ENCODE measurements at places on chromosomes 16 and 17.
A peak's percentile ranks its signal among the peaks of the same experiment; 100 is the strongest.

DNA sequence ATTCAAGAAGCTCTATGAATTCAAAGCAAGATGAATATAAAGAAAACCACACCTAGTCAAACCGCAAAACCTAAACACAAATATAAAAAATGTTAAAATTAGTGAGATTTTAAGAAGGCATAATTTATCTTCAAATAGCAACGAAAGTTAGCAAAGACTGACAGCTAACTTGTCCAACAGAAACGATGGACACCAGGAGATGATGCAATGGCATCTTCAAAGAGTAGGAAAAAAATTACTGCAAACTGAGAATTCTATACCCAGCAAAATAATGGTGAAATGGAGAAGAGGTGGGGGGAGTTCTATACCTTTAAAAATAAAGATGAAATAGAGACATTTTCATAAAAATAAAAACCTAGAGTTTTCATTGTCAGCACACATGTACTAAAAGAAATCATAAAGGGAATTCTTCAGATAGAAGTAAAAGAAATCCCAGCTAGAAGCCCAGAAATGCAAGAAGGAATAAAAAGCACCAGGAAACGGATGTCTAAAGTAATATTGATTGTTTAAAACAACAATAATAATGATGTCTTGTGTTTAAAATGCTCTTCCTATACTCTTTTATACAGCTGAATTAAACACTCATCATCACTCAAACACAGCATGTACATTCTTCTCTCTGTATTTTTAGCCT lies 24.6 kb upstream of the TANC2 start:
- H3K36me3 ChIP-seq, result no peaks in the 10 kb centered on the region
- no peak overlapping the region for H3K27ac ChIP-seq

DNA sequence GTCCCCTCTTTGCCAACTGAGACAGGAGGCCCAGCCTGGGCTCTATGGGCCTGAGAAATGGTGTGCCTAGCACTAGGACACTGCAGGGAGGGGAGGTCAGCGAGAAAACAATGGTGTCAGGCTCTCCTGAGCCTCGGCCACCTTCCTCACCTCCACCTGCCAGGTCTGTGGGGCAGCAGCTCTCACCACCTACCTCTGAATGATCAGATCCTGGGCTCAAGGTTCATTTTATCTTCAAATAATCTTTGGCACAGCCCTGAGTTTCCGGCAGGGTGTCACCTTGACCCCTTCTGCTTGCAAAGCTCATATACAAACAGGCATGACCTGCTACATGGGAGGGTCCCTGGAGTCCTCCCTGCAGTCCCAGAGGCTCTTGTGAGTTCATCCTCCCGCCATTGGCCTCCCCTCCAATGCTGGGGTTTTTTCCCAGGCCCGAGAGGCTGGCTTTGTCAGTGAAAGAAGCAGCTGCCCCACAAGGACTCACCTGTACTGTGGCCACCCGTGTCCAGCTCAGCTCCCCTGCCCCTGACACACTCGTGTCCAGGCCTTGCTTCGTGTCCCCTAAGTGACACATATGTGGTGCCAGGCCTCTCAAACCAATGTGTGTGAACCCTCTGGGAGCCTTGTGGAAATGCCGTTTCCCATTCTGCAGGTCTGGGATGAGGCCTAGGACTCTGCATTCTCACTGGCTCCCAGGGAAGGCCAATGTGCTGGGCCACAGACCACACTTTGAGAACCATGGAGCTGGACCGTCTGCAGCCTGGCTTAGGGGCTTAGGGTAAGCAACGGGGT lies 176.8 kb upstream of the CIBAR2 start:
- DNase-seq, result no peak
- no peaks in the 10 kb centered on the region for H3K36me3 ChIP-seq
- peaks cover 17% of the 10 kb centered on the region for H3K4me1 ChIP-seq
- H3K27ac ChIP-seq, result no peak overlapping the region

GRCh38 chr17:27621536-27621935 lies 9.5 kb upstream of the LGALS9 start:
- no peaks in the 10 kb centered on the region for H3K36me3 ChIP-seq
- no peak overlapping the region for H3K27ac ChIP-seq

- DNase-seq, result no peak
- no peak overlapping the region for H3K27ac ChIP-seq
- peaks cover 69% of the 10 kb centered on the region for H3K4me1 ChIP-seq
- no peak overlapping the region for H3K4me3 ChIP-seq
These were observed 4.8 kb downstream of the TBC1D16 start for GRCh38 chr17:80030730-80031410.

DNA sequence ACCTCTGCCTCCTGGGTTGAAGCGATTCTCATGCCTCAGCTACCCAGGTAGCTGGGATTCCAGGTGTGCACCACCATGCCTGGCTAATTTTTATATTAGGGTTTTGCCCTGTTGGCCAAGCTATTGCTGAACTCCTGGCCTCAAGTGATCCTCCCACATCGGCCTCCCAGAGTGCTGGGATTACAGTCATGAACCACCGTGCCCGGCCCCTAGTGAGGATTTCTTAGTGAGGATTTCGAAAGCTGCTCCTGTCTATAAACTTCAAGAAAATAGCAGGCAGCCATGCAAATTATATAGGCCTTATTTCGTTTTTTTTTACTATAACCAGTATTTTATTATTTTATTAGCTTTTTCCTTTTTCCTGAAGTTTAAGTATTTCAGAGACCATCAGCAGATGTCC lies 41.6 kb downstream of the EPN2 start:
- no peak for DNase-seq
- no peak overlapping the region for H3K4me3 ChIP-seq
- H3K4me1 ChIP-seq, result peaks cover 72% of the 10 kb centered on the region
- peak overlapping the region; percentile 21 for H3K27ac ChIP-seq
- H3K36me3 ChIP-seq, result no peaks in the 10 kb centered on the region

GRCh38 chr16:2719328-2720063 lies 528 bp downstream of the PRSS27 start:
- no peaks in the 10 kb centered on the region for H3K36me3 ChIP-seq
- H3K4me3 ChIP-seq, result no peak overlapping the region
- no peaks in the 10 kb centered on the region for H3K27me3 ChIP-seq
- peaks cover 24% of the 10 kb centered on the region for H3K4me1 ChIP-seq
- no peak overlapping the region for H3K27ac ChIP-seq
- no peak for DNase-seq

DNA sequence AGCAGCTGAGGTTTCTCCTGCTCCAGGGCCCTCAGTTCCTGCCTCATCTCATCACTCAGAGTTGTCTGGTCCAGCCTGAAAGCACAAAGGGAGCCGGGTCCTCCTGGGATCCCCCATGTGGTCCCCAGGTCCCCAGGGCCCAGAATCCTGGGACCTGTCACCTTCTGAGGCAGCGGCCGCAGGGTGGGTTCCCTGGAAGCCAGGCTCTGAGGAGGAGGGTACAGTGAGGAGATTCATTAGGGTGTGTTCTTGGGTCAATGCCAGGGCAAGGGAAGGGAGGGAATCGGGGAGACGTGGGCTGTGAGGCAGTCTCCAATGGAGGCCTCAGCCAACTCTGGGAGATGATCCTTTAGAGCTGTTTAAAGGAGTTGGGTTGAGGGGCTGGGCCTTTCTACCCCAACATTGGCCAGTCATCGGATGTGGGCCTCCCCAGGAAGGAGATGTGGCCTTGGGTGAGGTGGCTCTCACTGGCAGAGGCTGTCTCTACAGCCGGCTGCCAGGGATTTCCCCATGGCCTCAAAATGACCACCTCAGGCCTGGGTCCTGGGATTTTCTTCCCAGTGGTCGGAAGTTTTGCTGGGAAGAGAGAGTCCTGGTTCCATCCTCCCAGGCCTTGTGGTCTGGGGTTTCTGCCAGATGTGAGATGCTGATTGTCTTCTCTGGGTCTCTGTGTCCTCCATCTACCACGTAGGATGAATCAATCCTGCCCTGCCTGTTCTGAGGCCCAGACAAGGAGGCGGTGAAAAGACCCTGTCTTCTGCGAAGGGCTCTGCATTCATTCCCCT lies 47.3 kb downstream of the NLRP1 start:
- peaks cover 82% of the 10 kb centered on the region for H3K36me3 ChIP-seq
- no peak for DNase-seq
- no peak overlapping the region for H3K4me3 ChIP-seq
- H3K27me3 ChIP-seq, result no peaks in the 10 kb centered on the region
- H3K27ac ChIP-seq, result peak overlapping the region; percentile 78
- peaks cover 36% of the 10 kb centered on the region for H3K4me1 ChIP-seq

DNA sequence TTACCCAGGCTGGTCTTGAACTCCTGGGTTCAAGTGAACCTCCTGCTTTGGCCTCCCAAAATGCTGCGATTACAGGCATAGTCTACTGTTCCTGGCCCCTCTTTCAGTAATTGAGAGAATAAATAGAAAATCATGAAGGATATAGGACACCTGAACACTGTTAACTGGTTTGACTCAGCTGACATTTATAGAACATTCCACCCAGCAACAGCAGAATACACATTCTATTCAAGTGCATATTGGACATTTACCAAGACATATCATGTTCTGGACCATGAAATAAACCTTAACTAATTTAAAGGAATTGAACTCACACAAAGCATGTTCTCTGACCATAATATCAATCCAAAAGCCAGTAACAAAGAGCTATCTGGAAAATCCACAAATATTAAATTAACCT lies 19.8 kb upstream of the BAIAP2 start:
- no peak overlapping the region for H3K4me3 ChIP-seq
- H3K36me3 ChIP-seq, result no peaks in the 10 kb centered on the region

DNA sequence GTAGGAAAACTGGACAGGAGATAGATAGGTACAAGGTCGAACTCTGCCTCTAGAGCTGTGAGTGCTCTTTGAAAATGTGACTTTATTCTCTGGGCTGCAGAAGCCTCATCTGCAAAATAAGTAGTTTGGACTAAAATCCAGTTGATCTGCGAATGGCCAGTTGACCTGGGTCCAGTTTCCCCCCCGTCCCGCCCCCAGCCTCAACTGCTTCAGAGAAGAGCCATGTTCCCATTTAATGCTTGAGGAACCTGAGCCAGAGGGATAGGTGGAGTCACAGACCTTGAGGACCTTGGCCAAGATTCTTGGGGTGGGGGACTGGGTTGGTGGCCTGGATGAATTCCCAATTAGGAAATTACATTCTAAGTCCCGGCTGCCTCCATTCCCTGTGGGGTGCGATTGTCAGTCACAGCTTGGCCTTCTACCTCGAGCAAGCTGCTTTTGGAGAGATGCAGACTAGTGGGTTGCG lies 14.1 kb downstream of the TBX2 start:
- peaks cover 67% of the 10 kb centered on the region for H3K4me1 ChIP-seq
- no peak overlapping the region for H3K27ac ChIP-seq
- no peaks in the 10 kb centered on the region for H3K27me3 ChIP-seq
- no peak overlapping the region for H3K4me3 ChIP-seq
- no peaks in the 10 kb centered on the region for H3K36me3 ChIP-seq

- H3K27me3 ChIP-seq, result no peaks in the 10 kb centered on the region
- no peaks in the 10 kb centered on the region for H3K36me3 ChIP-seq
- no peak for DNase-seq
- H3K27ac ChIP-seq, result no peak overlapping the region
- no peak overlapping the region for H3K4me3 ChIP-seq
These were observed 25.3 kb downstream of the USP43 start for GRCh38 chr17:9670596-9670995.

DNA sequence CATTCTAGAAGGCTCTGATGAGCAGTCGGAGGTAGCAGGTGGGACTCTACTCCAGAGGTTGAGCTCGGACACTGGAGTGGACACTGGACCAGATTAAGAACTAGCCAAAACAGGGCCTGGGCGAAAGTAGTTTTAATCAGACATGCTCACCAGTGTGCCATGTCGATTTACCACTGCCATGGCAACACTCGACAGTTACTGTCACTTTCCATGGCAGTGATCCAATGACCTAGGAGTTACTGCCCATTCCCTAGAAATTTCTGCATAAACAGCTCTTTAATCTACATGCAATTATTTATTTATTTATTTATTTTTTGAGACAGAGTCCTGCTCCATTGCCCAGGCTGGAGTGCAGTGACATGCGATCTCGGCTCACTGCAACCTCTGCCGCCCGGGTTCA lies 7.2 kb upstream of the METTL9 start:
- no peak overlapping the region for H3K4me3 ChIP-seq
- no peak overlapping the region for H3K27ac ChIP-seq
- H3K4me1 ChIP-seq, result peaks cover 8% of the 10 kb centered on the region

DNA sequence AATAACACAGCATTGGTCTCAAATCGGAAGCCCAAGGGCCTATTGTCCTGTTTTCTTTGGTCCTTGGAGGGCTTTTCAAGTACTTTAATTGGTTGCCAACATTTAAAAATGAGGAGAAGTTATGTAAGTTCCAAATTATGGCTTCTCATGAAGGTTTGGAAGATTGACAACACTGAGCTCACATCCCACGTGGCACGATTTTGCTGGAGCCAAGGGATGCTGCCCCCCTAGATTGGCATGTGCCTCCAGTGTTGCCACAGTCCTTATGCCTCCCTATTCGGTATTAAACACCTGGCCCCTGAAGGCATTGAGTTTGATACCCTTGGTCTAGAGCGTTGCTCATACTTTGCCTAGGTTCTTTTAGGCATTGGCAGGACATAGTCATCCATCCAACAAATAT lies 108.0 kb downstream of the ZNF18 start:
- no peak overlapping the region for H3K4me3 ChIP-seq
- H3K27me3 ChIP-seq, result no peaks in the 10 kb centered on the region
- no peak for DNase-seq
- no peaks in the 10 kb centered on the region for H3K36me3 ChIP-seq
- no peak overlapping the region for H3K27ac ChIP-seq

DNA sequence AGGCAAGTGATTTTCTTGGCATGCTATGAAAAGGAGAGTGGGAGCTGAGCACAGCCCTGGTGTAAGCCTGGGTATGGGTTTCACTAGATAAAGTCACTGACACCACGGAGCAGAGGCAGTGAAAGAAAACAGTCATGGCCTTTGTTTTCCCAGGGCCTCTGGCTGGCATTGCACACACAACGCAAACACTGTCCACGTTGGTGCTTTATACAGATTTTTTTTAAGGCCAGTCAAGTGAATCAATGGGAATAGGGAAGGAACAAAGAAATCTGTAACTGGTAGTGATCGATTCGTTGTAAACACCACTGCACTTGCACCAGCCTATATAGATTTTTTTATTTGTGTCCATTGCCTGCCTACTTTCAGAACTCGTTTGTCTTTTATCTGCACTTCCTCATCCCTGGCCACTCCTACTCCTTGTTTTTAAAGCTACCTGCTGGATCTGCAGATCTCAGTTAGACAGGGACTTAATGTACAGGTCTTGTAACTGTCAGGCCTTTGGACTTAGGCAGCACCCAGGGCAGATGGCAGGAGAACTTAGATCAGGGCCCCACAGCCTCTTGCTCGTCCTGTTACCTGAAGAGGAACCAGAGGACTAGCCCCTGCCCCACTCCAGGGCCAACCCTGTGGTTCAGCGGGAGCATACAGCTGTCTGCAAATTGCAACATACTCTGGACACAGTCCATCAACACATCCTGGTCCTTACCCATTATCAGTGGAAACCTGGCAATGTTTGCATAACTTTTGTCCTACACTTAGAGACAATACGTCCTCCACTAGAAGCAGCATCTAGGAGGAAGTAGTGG lies 10.6 kb upstream of the TMIGD1 start:
- H3K27me3 ChIP-seq, result no peaks in the 10 kb centered on the region
- H3K4me3 ChIP-seq, result no peak overlapping the region
- peaks cover 27% of the 10 kb centered on the region for H3K4me1 ChIP-seq
- no peak for DNase-seq
- H3K27ac ChIP-seq, result no peak overlapping the region

All from vagina (tissue), 2 donors.